ENCODE measurements at places on chromosomes 5 and 9.

- DNase-seq: no peak
Observed at GRCh38 chr9:128422783-128423150, 2.1 kb downstream of the CERCAM start.

- DNase-seq: no peak
Observed at GRCh38 chr5:176151281-176151680, 86.9 kb upstream of the SIMC1 start.

DNA sequence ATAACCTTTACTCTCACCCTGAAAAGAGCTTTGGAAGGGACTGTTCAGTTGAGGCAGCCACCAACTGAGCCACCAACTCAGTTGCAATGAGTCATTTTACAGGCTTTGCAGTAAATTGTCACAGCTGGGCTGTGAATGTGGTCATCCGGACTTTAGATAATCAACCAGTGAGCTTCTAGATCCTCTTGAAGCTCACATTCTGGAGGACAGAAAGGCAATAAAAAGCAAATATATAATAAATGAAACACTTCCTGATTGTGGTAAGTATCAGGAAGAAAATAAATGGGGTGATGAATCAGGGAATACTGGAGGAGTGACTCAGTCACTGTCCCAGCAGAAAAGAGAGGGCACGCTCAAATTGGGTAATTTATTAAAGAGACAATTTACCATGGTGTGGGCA is 13.2 kb upstream of the C5orf58 start:
- DNase-seq: no peak

DNA sequence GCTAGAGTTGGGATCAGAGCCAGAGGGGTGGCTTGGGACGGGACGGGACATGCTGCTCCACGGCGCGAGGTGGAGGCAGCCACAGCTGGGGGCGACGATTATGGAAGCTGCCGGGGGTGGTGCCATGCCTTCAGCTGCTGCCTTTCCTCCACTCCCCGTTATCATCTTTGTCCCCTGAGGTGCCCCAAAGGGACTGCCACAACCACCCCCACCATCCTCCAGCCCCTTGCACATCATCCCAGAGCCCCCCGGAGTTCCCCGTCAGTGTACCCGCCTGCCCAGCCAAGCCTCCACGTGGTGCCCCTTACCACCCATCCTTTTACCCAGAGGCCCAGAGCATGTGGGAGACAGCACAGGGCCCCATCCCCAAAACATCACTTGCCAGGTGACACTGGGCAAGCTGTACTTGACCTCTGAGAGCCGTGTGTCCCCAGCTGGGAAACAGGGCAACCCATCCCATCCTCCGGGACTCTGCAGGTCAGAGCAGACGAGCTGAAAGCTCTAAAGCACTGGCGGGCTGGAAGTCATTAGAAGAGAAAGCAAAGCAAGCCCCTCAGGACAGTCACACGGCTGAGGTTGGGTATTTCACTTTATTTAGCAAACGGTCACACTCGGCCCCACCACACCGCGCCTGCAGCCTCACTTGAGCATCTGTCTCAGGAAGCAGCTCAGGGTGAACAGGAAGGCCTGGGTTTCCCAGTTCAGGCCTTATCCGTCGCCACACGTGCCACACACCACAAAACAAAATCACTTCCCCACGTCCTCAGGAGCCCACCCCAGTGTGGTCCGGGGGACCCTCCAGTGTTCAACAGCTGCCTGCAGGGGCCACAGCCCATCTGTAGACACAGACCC is 19.5 kb upstream of the MXD3 start:
- no peak for DNase-seq

DNA sequence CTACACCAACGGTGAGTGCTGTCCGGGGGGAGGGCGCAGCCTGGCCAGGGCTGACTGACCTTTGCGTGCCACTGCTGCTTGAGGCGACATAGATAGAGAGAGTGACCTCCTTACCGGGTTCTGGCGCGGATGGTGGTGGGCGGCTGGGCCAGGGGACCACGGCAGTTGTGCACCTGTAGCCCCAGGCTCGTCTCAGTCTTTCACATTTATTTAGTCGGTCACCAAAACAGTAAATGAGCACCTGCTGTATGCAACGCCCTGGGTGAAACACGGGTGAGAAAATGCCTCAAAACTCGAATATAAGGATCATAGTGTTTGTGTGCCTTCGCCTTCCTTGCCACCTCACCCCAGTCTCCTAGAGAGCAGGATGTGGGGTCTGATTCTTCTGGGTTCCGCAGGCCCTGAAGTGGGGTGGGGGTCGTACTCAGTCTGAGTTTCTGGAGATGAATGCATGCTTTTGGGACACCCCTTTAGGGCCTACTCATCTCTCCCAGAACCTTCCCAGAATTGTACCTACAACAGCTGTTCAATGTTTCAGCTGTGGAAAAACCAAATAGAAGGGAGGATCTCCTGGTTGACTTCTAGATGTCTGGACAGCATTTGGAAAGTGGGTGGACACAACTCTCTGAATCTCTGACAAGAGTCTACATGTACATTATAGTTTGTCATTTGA is 714 bp downstream of the SEC24A start:
- DNase-seq: peak; percentile 28

DNA sequence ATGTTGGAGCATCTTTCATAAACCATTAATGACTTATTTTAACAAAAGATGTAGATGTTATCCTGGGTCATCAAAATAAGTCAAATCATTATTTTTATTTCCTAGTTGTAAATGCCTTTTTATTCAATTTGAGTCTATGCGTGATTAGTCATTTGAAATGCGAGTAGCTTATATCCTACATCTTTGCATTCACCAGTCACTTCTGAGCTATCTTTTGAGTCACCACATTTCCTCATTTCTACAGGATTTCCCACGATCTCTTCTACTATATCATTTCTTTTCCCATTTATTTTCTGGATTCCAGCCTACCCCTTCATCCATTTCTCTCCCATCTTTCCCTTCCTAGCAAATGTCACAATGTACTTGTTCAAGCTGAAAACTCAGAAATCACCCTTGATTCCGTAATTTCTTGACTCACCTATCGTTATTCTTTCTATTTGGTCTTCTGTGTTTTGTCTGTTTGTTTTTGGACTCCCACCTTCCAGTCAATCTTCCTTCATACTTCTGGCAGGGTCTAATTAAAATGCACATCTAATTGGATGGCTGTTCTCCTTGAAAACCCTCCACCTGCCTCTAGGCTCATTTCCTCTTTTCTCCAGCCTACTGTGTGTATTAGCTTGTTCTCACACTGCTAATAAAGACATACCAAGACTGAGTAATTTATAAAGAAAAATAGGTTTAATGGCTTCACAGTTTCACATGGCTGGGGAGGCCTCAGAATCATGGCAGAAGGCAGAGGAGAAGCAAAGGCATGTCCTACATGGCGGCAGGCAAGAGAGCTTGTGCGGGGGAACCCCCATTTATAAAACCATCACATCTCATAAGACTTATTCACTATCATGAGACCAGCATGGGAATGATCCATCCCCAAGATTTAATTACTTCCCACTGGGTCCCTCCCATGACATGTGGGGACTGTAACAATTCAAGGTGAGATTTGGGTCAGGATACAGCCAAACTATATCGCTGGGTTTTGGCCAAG is 112.4 kb downstream of the MEF2C start:
- DNase-seq: no peak

GRCh38 chr9:99561509-99561917 is 260.2 kb upstream of the NR4A3 start:
- no peak for DNase-seq

DNA sequence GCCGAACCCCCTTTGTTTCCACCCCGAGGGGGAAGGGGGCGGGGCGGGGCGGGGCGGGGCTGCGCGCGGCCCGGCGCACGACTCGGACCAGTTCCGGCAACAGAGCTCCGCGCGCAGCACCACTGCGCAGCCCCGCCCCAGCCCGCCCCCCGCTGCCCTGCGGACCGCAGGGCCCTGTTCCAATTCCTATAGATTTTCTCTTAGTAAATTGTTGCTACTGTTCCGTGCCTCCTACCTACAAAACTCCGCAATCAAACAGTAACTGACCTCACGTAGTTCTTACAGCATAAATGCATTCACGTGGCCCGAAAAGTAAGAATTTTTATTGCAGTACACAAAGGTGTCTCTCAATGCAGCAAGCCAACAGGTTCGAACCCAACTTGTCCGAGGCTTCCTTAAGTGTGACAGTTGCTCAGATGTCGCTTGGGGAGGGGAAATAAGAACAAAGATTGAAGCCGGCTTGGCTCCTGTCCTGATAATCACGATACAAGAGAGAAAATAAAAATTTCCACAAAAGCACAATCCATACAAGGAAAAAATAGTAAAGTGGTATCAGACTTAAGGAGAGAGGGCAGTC is 1.2 kb upstream of the RNF38 start:
- peak; percentile 88 for DNase-seq

GRCh38 chr9:11097020-11097419 is 484.2 kb upstream of the PTPRD start:
- DNase-seq: no peak

GRCh38 chr5:175257847-175258194 is 186.2 kb downstream of the DRD1 start:
- DNase-seq: no peak

DNA sequence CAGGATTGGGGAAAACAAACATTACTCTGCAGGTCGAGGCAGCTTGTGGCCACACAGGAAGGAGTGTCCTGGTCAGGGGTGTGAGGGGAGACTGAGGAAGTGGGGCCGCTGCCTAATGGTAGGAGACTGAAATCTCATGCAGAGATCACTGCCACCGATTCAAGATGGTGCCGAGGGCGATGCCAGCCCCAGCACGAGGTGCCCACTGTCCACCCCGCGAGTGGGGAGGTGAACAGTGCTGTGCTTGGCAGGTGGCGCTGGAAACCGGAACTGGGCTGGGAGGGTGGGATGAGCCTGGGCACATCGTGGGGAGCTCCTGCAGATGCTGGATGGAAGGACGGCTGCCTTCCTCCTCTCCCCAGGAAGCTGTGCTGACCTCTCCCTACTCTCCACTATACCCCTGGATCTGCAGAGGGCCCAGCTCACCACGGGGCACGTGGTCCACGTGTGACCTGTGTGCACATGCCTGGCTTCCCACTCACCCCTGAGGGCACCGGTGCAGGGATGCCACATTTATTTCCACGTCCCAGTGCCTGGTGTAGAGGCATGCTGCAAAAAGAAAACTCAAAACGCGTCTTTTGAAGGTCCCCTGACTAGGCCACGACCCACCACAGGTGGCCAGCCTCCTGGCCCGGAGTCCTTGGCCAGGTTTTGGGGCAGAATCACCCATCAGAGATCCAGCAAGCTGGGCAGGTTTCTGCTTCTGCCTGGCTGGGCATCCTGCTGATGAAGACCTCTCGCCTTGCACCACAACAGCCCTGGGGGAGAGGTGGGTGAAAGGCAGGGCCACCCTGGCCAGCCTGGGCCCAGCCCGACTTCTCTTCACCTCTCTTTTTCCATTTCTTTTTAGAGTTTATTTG is 71.7 kb upstream of the FCN1 start:
- DNase-seq: no peak

GRCh38 chr9:37187713-37188439 is 67.5 kb downstream of the ZCCHC7 start:
- no peak for DNase-seq

GRCh38 chr5:97980291-97980690 is 793.2 kb upstream of the RGMB start:
- no peak for DNase-seq

GRCh38 chr9:136270173-136270705 is 24.6 kb upstream of the QSOX2 start:
- no peak for DNase-seq

- DNase-seq: no peak
Observed at GRCh38 chr9:122923947-122924346, 7.4 kb downstream of the ZBTB26 start.

GRCh38 chr5:163506726-163507125 is 1.3 kb downstream of the MAT2B start:
- DNase-seq: no peak

DNA sequence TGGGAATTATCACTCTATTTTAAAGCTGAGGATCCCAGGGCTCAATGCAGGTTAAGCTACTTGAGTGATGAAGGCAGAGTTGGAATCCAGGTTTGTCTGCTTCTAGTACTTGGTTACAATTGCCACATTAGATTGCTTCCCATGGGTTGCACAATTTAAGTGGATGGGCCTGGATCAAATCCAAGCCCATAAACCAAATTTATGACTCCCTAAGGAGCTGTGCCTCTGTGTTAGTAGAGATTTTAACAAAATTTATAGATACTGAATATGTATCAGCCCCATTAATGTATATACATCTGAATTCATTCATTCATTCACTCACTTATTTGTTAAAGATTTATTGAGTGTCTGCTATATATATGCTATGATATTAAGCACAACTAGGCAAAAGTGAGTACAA is 332.3 kb upstream of the KLF9 start:
- DNase-seq: no peak

GRCh38 chr9:110928599-110928998 is 109.7 kb downstream of the LPAR1 start:
- DNase-seq: no peak

- DNase-seq: no peak
Observed at GRCh38 chr5:95511606-95512005, 43.2 kb downstream of the SKIC3 start.

DNA sequence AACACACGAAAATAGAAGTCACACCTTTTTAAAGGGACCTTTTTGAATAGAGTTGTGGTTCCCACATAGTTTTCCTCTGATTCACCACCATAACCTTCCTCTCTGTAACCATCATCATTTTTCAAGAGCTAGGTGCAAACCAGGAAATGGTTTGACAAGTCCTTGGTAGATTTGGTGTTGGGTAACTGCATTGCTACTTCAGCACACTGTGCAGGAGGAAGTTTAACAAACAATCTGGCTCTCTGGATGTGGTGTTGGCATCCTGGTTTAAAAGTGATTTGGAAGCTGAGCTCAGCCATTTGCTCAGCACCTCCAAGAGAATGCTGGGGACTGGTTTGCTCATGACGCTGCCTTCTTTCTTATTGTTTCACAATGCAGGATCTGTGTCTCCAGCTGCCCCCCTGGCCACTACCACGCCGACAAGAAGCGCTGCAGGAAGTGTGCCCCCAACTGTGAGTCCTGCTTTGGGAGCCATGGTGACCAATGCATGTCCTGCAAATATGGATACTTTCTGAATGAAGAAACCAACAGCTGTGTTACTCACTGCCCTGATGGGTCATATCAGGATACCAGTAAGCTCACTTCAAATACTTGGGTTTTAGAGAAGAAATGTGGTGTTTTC is 213.1 kb downstream of the RFK start:
- no peak for DNase-seq

GRCh38 chr5:175321927-175322532 is 122.0 kb downstream of the DRD1 start:
- no peak for DNase-seq

GRCh38 chr5:60797482-60798153 is 46.5 kb downstream of the ELOVL7 start:
- no peak for DNase-seq

DNA sequence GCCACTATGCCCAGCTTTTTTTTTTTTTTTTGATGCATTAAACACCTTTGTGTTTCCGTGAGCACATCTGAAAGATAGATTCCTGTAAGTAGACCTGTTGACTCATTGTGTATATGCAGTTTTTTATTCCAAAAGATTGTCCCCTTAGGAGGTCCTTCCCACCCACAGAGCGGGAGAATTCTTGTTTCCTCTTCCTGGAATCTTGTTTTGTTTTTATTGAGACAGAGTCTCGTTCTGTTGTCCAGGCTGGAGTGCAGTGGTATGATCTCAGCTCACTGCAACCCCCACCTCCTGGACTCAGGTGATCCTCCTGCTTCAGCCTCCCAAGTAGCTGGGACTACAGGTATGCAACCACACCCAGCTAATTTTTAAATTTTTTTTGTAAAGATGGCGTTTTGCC is 7.6 kb downstream of the PTPA start:
- DNase-seq: no peak

GRCh38 chr5:157487358-157487757 is 27.3 kb downstream of the NIPAL4 start:
- DNase-seq: no peak

GRCh38 chr5:134937526-134937925 is 30.2 kb upstream of the CATSPER3 start:
- no peak for DNase-seq
